ENCODE measurements at places on chromosomes 5 and 9.

- no peak for DNase-seq
Measured at GRCh38 chr5:6708814-6709213, 4.4 kb upstream of the TENT4A start.

GRCh38 chr5:73116506-73116905, 3.9 kb upstream of the TMEM171 start:
- no peak for DNase-seq

- DNase-seq, result no peak
Measured at GRCh38 chr5:113612060-113612496, 98.6 kb downstream of the YTHDC2 start.

DNA sequence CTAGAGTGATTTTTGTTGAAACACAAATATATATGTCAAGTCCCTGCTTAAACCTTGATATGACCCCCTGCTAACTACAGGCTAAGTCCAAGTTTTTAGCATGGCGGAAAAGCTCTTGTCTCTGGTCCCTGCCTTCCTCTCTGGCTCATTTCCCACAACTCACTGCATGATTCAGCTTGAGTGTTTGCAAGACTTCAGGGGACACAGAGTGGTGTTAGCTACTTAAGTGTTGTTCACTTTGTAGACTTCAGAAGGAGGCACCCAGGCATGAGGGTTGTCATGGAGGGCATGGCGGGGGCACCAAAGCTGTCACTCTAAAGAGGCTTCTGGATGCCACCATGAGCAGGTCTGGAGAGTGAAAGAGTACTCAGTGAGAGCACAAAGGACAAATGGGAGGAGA, 362.4 kb upstream of the ACTBL2 start:
- DNase-seq, result no peak

DNA sequence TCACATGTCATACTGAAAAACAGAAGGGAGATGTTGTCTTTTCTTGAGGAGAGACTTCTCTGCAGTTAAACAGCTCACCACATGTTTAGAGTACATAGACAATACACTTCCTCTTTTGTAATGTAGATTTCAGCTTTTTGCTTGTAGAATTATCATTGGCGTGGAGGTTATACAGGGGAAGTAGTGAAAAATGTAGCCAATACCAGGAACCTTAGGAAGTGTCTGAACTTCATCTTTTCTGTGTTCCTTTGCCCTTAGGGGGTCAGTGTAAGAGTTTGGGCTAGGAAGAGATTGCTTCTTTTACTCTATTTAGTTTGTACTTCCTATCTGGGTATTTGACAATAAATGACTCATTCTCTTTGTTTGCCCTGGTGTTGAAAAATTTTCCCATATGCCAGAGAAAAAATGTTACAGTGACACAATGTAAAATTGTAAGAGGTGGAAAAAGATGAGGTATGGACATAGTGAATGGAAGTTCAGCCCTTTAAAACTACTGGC, 21.0 kb upstream of the CDKN2B start:
- DNase-seq, result no peak

DNA sequence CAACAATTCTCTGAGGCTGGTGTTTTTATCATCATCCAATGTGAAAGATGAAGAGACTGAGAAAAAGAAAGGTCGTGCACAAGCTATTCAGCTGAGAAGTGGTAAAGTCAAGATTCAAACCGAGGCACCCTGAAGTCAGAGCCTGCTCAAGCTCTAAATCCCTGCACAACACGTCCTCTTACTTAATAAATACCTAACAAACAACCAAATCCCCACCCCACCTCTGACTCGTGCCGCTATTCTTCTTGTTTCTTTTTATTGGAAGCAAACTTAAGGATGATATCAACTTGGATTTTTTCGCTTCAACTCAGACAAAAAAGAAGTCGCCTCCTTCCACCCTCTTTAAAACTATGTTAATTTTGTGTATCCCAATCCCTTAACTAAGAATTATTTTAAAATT, 140.2 kb downstream of the CEP120 start:
- DNase-seq, result no peak
